Fibroblast of lung (primary cell): ENCODE measurements at places on chromosomes 5 and 9. TPM values are rescaled to one million over a fixed set of nuclear protein-coding genes. Genes with fewer than 3 reads are reported as not detected.
A peak's percentile ranks its signal among the peaks of the same experiment; 100 is the strongest.

DNA sequence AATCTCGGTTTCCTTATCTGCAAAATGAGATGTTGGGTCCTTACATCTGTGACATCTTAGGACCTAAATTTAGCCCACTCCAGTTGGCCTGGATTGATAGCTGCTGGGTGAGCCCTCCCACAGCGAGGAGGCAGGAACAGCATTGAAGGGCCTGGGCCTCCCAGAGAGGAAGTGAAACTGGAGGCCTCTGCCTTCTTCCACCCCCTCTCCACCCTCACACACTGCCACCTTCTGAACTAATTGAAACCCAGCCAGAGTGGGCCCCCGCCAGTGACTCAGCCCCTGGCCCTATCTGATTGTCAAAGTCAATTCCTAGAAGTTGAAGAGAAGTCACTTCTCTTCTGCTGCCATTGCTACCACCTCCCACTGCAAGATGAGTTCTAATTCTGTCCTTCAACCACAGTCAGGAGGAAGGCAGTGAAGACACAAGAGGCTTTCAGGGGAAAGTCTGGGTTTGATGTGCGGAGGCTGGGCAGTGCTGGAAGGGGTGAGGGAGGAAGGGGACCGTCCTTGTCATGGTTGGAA, 55.2 kb upstream of the NEK6 start:
- no peak overlapping the region for H3K27ac ChIP-seq
- DNase-seq, result no peak
- H3K27me3 ChIP-seq, result peaks cover 14% of the 10 kb centered on the region
- H3K4me3 ChIP-seq, result no peak overlapping the region
- no peaks in the 10 kb centered on the region for H3K4me1 ChIP-seq

- no peak for DNase-seq
- no peaks in the 10 kb centered on the region for H3K36me3 ChIP-seq
- H3K4me1 ChIP-seq, result no peaks in the 10 kb centered on the region
- H3K27me3 ChIP-seq, result no peaks in the 10 kb centered on the region
Measured at GRCh38 chr5:112342389-112342788, 76.7 kb downstream of the EPB41L4A start.

GRCh38 chr5:139836469-139837208, 41.0 kb downstream of the PSD2 start:
- no peak overlapping the region for H3K27ac ChIP-seq
- DNase-seq, result no peak
- peaks cover 4% of the 10 kb centered on the region for H3K27me3 ChIP-seq
- no peak overlapping the region for H3K4me3 ChIP-seq
- no peaks in the 10 kb centered on the region for H3K4me1 ChIP-seq

GRCh38 chr5:156824800-156825199, 25.3 kb upstream of the PPP1R2B start:
- no peaks in the 10 kb centered on the region for H3K36me3 ChIP-seq
- H3K27ac ChIP-seq, result no peak overlapping the region
- DNase-seq, result peak; percentile 53
- no peaks in the 10 kb centered on the region for H3K27me3 ChIP-seq

DNA sequence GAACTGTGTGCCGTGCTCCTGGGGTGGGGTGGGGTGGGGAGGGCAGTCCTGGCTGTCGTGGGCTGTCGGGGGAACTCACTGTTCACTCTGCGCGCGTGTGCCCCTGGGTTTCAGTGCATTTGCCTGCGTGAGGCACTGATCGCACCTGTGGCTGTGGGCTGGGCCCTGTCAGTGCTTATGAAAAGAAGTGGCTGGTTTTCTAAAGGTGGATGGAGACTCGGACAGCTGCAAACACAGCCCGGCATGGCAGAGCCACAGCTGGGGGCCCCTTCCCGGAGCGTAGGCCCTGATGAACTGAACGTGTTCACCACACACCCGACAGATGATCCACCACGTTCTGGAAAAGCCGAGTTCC, 42.7 kb downstream of the NKD2 start:
- H3K4me3 ChIP-seq, result no peak overlapping the region
- no peaks in the 10 kb centered on the region for H3K4me1 ChIP-seq
- no peak for DNase-seq

GRCh38 chr9:21070171-21070571, 7.6 kb downstream of the IFNB1 start:
- no peaks in the 10 kb centered on the region for H3K27me3 ChIP-seq
- peak overlapping the region; percentile 12 for H3K4me3 ChIP-seq
- H3K4me1 ChIP-seq, result peaks cover 3% of the 10 kb centered on the region
- H3K27ac ChIP-seq, result no peak overlapping the region
- H3K36me3 ChIP-seq, result no peaks in the 10 kb centered on the region
- peak; percentile 98 for DNase-seq

DNA sequence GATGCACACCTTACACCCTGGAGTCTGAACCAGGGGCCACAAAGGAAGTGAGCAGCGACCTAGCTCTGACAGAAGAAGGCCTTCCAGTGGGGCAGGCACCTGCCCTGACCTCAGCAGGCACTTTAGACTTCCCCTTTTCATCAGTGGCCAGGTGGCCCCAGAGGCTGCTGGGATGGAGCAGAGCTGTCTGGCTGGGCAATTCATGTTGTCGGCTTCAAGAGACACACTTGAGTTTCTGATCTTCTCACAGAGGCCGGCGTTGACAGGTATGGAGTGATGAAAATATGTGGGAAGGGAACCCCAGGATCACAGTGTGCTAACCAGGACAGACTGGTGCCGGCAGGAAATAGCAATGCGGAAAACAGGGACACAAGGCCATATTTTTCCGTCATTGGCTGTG, 375.5 kb downstream of the CTNND2 start:
- no peak overlapping the region for H3K27ac ChIP-seq
- no peak for DNase-seq
- no peaks in the 10 kb centered on the region for H3K4me1 ChIP-seq
- H3K27me3 ChIP-seq, result no peaks in the 10 kb centered on the region

- no peaks in the 10 kb centered on the region for H3K4me1 ChIP-seq
- DNase-seq, result no peak
- no peak overlapping the region for H3K27ac ChIP-seq
- no peaks in the 10 kb centered on the region for H3K27me3 ChIP-seq
- H3K4me3 ChIP-seq, result no peak overlapping the region
Measured at GRCh38 chr5:6383376-6383775, 5.0 kb upstream of the MED10 start.

GRCh38 chr9:77017505-77017894, 2.0 kb upstream of the FOXB2 start:
- no peak overlapping the region for H3K27ac ChIP-seq
- no peaks in the 10 kb centered on the region for H3K4me1 ChIP-seq
- H3K36me3 ChIP-seq, result no peaks in the 10 kb centered on the region
- no peak overlapping the region for H3K4me3 ChIP-seq
- no peak for DNase-seq

DNA sequence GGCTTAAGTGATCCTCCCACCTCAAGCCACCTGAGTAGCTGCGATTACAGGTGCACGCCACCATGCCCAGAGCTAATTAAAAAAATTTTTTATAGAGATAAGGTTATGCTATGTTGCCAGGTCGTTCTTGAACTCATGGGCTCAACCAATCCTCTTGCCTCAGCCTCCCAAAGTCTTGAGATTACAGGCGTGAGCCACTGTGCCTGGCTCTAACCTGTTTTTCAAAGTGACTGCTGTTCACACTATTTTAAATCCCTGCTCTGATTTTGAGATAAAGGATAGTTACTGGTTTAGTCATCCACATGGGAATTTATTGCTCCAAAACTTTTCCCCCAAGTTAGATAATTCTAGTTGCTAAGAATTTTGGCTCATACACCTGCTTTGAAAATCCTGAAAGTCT, 48.2 kb upstream of the MTMR12 start:
- DNase-seq, result peak; percentile 21
- no peak overlapping the region for H3K27ac ChIP-seq
- no peaks in the 10 kb centered on the region for H3K27me3 ChIP-seq

- H3K4me1 ChIP-seq, result no peaks in the 10 kb centered on the region
- DNase-seq, result no peak
- H3K27me3 ChIP-seq, result no peaks in the 10 kb centered on the region
- no peak overlapping the region for H3K4me3 ChIP-seq
Measured at GRCh38 chr9:119537138-119537537, 167.9 kb upstream of the BRINP1 start.

DNA sequence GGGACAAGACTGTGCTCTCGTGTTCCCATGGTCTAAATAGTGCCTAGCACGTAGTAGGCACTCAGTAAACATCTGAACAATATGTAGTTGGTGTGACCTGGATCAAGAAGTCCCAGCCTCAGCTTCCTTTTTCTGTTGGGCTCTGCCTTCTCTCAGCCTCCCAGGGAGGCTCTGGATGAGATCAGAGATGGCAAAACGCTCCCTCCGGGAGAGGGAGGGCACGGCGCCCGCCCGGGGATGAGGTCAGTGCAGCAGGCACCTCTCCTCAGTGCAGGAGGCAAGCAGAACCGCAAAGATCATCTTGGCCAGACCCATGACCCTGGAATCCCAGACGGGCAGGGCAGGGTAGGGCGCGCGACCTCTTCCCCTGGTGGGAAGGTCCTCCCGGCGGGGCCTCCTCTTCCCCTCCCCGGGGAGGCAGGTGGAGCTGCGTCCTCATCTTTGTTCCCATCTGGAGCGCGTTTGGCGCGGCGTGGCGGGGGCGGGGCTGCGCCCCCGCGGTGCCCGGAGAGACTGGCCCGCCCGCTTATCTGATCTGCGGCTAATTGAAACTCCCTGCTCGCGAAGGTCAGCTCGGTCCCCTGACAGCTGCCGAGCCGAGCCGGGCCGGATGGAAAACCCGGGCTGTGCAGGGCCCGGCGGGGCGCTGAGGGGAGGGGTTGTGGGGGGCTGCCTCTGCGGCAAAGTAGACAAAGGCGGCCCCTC, 60.9 kb downstream of the CXXC5 start:
- no peaks in the 10 kb centered on the region for H3K36me3 ChIP-seq
- peaks cover 7% of the 10 kb centered on the region for H3K4me1 ChIP-seq
- peak; percentile 61 for DNase-seq
- H3K27ac ChIP-seq, result peak overlapping the region; percentile 13

DNA sequence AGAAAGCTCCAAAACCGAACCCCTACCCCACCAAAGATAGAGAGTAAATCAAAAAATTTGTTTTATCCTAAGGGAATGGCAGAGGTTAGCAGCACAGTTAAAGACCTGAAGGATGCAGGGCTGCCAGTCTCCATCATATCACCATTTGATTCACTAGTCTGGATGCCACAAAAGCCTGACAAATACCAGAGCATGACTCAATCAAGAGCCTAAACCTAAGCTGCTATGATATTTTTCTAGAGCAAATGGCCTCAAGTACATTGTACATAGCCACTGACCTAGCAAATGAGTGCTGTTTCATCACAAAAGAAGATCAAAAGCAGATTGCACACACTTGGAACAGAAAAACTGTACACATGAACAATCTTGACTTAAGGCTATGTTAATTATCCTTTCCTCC, 48.0 kb downstream of the DPYSL3 start:
- no peaks in the 10 kb centered on the region for H3K4me1 ChIP-seq
- H3K36me3 ChIP-seq, result no peaks in the 10 kb centered on the region
- no peak overlapping the region for H3K27ac ChIP-seq
- no peak overlapping the region for H3K4me3 ChIP-seq
- H3K27me3 ChIP-seq, result no peaks in the 10 kb centered on the region
- DNase-seq, result peak; percentile 77

GRCh38 chr5:89954916-89955315, 454.6 kb downstream of the CETN3 start:
- no peaks in the 10 kb centered on the region for H3K36me3 ChIP-seq
- no peak overlapping the region for H3K4me3 ChIP-seq
- no peak overlapping the region for H3K27ac ChIP-seq
- no peak for DNase-seq
- H3K27me3 ChIP-seq, result no peaks in the 10 kb centered on the region
- no peaks in the 10 kb centered on the region for H3K4me1 ChIP-seq

GRCh38 chr9:112009656-112010055, 113.0 kb downstream of the UGCG start:
- H3K27me3 ChIP-seq, result no peaks in the 10 kb centered on the region
- DNase-seq, result no peak
- H3K4me3 ChIP-seq, result no peak overlapping the region

DNA sequence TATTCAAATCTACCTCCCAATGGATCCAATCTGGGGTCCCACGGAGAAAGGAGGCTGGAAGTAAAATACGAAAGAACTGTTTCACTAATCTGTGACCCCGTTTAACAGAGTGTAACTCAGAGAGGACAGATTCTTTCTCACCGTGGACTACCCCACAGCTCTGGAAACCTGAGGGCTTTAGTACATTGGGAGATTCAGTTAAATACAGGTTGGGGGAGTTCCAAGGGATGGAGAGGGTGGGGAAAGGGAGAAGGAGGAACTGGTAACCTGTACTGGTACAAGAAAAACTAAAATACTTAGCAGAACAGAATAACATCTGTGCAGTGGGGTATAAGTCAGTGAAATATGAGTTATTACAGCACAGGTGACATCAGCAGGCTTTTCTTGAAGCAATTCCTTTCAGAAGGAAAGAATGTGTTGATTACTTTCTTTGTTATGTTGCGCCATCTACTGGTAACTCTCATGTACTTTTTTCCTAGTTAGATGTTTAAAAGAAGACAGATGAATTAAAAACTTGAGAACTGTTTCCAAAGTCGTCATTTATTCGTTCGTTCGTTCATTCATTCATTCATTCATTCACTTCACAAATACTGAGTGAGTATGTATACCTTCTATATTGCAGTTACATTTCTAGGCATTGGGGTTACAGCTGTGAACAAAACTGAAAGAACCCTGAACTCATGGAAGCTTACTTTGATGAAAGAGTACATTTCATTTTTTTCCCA, 30.0 kb upstream of the STOM start:
- no peaks in the 10 kb centered on the region for H3K36me3 ChIP-seq
- no peaks in the 10 kb centered on the region for H3K27me3 ChIP-seq
- peak; percentile 79 for DNase-seq
- H3K4me3 ChIP-seq, result no peak overlapping the region
- peak overlapping the region; percentile 92 for H3K27ac ChIP-seq
- H3K4me1 ChIP-seq, result peaks cover 14% of the 10 kb centered on the region

DNA sequence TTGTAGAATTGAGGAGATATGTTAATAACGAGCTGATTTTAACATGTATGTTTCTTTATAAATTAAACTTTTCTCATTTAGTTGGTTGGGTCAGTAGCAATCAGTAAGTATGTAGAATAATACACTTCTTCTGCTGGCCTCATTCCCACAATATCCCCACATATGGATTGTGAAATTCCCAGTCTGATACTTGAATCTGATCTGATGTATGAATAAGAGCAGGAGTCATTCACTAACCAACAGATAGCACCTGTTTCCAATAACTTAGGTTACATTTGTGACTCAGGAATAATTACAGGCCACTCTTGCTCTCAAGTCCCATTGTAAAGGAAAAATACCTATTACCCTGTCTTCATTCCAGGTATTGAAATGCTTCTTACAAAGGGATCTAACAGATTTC, 23.9 kb downstream of the SLC36A1 start:
- H3K27ac ChIP-seq, result no peak overlapping the region
- H3K36me3 ChIP-seq, result peaks cover 4% of the 10 kb centered on the region
- H3K27me3 ChIP-seq, result no peaks in the 10 kb centered on the region
- peaks cover 12% of the 10 kb centered on the region for H3K4me1 ChIP-seq
- peak; percentile 5 for DNase-seq

The CER1 gene
- total RNA-seq, result not detected in 2 replicates

The C9 gene
- under 0.01 and 0.33 TPM in 2 replicates for total RNA-seq

The SMIM15 gene
- total RNA-seq, result 42.4 and 64.6 TPM in 2 replicates

The GRPEL2 gene
- total RNA-seq, result 29.6 and 30.8 TPM in 2 replicates

The PCDH12 gene
- total RNA-seq, result under 0.01 TPM in 1 of 2 replicates, not detected in the other

The BSPRY gene
- not detected in 2 replicates for total RNA-seq

The GABRA6 gene
- total RNA-seq, result not detected in 2 replicates

The INSYN2B gene
- 2.8 and 3.6 TPM in 2 replicates for total RNA-seq

The LCNL1 gene
- 3.3 and 6.3 TPM in 2 replicates for total RNA-seq

The EGFLAM gene
- total RNA-seq, result 0.33 and 3.6 TPM in 2 replicates

The RELL2 gene
- 2.6 and 3.0 TPM in 2 replicates for total RNA-seq
